ENCODE measurements at places on chromosomes 7 and 10.
A peak's percentile ranks its signal among the peaks of the same experiment; 100 is the strongest.

- peak; percentile 31 for DNase-seq
Measured at GRCh38 chr7:155198901-155199845, 98.5 kb upstream of the INSIG1 start.

GRCh38 chr7:106050002-106050745 lies 61.9 kb downstream of the SYPL1 start:
- DNase-seq, result no peak

- no peak for DNase-seq
Measured at GRCh38 chr7:112887337-112887736, 97.1 kb upstream of the TMEM168 start.

DNA sequence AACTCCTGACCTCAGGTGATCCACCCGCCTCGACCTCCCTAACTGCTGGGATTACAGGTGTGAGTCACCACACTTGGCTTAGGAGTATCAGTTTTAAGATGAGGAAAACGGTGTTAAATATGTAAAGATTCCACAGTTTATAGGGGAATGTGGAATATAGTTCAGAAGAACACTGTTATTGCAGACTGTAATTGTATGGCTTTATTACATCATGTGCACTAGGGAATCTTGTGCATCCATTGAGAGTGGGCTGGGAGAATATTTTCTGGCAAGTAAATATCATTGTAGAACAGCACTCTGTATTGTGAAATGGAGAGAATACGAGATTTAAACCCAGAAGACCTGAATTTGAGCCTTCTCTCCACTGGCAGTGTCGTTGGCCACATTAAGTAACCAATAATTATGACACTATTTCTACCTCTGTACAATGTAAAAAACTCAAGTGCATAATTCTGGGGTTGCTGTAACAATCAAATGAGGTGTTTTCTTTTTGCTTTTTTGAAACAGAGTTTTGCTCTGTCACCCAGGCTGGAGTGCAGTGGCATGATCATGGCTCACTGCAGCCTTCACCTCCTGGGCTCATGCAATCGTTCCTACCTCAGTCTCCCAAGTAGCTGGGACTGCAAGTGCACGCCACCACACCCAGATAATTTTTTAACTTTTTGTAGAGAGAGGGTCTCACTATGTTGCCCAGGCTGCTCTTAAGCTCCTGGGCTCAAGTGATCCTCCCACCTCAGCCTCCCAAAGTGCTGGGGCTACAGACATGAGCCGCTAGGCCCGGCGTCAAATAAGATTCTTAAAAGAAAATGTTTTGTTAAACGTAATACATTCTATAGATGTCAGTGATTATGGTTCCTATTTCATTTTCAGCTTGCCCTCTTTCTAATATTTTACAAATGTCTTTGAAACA lies 12.0 kb upstream of the PARD3 start:
- DNase-seq, result no peak

- DNase-seq, result no peak
Measured at GRCh38 chr10:73251683-73252444, 580 bp downstream of the MRPS16 start.

DNA sequence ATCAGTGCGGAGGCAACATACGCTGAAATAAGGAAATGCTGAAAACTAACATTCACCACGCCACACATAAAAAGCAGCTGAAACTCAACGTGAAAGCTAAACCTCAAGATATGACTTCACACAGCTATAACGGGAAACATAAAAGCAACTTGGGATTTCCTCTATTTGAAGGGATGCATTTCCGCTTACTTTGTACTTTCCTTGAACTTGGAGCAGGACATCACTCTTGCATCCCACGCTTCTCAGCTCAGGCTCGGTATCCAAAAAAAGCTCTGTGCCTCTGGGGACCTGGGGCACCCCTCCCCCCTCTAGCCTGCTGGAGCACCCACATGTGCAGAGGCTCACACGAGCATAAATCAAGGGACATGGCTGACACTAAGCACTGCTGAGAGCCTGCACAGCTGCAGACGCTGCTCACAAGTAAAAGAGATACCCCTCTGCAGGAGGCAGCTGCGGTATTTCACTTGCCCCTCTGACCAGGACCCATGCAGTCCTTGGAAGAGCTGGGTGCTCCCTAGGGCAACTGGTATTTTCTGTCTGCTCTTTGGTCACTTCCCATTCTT lies 34.2 kb downstream of the PARD3 start:
- no peak for DNase-seq

DNA sequence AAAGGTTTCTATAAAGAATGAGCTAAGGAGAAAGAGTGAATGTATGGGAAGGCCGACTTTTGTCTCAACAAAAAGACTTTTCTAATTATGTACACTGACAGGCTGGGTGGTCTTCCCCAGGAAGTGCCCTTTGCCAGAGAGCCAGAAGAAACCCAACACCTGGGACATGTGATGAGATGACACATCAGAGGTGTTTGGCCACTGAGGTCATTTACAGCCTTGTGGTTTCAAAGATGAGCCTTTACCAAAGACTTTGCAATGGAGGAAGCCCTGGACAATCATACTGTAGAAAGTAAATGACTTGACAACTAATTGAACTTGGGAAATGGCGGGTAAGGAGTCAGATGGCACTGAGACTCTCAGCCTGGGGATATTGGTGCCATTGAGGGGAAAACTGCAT lies 3.4 kb upstream of the NRG3 start:
- no peak for DNase-seq
